Stimulated activated CD4-positive, alpha-beta T cell treated with anti-CD3 and anti-CD28 coated beads, Interleukin-2, amount 100 ng/mL, for 24 hours (primary cell): ENCODE measurements at places on chromosomes 7 and 10.

DNA sequence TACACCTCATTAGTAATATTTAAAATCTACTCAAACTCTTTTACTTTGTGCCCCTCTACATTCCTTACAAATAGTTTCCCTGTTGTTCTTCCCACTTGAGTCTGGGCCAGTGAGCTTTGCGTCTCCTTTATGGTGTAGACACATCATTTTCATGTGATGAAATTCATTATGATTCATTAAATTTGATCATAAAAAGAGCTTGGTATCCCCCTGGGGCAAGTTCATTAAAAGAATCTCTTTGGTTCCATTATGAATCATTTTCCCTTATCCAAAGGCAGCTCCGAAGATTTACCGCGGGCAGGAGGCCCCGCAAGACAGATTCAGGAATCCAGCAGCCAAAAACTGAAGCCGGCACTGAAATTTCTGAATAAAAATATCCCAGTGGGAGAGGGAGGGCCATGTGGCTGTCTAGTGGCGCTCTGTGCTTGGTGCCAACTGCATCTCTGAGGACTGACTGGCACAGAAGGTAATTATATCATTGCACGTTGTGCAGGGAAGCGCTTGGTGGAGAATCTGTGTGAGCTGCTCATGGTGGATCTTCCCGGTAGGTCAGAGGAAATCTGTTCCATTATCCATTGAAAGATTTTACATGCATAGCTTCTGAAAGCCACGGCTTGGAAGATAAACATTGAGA, 151.4 kb upstream of the PITRM1 start:
- DNase-seq: no peak

- DNase-seq: no peak
Observed at GRCh38 chr10:3770611-3771110, 14.3 kb downstream of the KLF6 start.

DNA sequence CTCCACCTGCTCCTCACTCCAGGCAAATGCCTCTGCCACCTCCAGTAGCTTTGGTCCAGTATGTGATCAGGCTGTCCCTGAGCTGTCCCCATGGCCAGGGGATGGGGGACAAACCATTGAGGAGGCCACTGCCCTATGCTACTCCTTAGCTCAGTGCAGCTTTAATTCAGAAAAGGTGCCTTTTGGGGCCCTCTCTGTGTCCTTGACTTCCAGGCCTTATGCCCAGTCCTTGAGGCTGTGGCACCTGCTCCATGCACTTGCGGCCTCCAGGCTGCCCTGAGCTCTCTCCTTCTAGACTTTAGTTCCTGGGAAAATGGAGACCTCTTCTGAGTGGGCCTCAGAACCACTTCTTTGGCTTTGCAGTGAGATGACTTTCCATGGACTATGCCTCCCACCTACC, 650.8 kb upstream of the CELF2 start:
- no peak for DNase-seq

DNA sequence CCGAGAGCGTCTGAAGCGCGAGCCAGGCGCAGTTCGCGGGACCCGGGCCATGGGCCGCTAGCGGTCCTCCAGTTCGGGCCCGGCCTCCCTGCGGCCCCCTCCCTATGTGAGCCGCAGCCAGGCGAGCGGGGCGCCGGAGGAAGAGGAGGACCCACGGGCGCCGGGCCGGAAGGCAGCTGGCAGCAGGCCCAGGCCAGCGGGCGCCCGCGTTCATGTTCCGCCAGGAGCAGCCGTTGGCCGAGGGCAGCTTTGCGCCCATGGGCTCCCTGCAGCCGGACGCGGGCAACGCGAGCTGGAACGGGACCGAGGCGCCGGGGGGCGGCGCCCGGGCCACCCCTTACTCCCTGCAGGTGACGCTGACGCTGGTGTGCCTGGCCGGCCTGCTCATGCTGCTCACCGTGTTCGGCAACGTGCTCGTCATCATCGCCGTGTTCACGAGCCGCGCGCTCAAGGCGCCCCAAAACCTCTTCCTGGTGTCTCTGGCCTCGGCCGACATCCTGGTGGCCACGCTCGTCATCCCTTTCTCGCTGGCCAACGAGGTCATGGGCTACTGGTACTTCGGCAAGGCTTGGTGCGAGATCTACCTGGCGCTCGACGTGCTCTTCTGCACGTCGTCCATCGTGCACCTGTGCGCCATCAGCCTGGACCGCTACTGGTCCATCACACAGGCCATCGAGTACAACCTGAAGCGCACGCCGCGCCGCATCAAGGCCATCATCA, 1.1 kb downstream of the ADRA2A start:
- DNase-seq: no peak

DNA sequence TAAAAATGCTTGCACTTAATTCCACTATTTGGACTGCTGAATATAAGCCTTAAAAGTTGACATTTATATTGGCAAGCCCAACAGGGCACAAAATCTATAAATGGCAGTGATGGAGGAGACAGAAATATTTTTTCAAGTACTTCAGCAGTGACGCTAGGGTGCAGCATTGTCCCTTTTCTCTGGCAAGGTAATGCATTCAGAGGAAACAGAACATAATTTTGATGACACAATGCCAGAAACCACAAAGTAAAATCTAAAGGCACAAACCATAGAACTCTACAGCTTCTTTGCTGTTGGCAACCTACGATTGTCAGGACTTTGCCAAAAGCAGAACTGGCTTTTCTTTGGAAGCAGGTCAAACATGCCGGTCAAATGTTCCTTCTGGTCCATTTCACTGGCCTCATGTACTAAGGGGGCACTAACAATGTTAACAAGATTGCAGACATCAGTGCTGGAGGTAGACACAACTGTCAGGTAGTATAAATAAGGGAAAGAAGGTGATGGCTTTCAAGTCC, 30.9 kb upstream of the FAM133B start:
- DNase-seq: peak; percentile 80
